GM12864 (cell line): ENCODE measurements at places on chromosomes 7 and 10.

DNA sequence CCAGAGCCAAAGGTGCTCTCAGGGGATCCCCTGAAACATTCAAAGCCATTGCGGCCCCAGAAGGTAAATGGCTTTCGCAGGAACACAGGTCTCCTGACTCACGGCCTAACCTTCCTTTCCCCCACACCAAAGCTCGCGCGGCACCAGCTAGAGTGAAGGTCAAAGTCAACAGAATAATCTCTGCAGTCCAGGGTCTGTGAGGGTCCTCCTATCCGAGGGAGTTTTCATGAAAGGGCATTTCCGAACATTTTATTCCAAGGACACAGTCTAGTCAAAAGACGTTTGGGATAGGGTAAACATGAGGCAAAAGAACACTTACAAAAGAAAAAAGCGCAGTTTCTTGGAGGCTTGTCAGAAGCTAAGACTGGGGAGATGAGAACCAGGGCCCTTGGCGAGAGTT lies 559 bp upstream of the STEAP2 start:
- no peak for DNase-seq

GRCh38 chr7:154686305-154686704 lies 316.6 kb downstream of the PAXIP1 start:
- no peak for DNase-seq

GRCh38 chr7:33157781-33158180 lies 28.4 kb downstream of the BBS9 start:
- no peak for DNase-seq

- DNase-seq: no peak
Measured at GRCh38 chr7:7868572-7868899, 100.1 kb upstream of the GLCCI1 start.

- DNase-seq: no peak
Measured at GRCh38 chr7:29926741-29927140, 62.9 kb downstream of the SCRN1 start.

GRCh38 chr7:136213012-136213411 lies 235.9 kb upstream of the MTPN start:
- no peak for DNase-seq

GRCh38 chr7:27062946-27063345 lies 32.9 kb downstream of the HOXA1 start:
- no peak for DNase-seq

GRCh38 chr10:6513476-6513875 lies 66.6 kb downstream of the PRKCQ start:
- no peak for DNase-seq

DNA sequence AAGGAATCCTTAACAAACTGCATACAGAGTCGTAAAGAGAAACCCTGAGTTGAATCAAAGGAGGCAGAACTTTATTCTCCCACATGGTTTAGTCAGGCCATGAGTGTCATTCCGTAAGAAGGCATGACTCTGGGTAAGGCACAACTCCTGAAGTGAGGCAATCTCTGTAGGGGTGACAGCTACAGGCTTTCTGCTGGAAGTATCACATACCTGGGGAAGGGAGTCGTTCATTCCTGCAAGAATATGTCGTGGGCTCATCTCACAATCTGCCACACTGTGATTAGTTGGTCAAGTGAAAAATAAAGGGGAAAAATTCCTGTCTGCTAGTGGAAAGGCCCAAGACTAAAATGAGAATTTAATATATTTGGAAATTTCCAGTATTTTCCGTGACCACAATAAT lies 392.6 kb downstream of the POM121L12 start:
- no peak for DNase-seq

DNA sequence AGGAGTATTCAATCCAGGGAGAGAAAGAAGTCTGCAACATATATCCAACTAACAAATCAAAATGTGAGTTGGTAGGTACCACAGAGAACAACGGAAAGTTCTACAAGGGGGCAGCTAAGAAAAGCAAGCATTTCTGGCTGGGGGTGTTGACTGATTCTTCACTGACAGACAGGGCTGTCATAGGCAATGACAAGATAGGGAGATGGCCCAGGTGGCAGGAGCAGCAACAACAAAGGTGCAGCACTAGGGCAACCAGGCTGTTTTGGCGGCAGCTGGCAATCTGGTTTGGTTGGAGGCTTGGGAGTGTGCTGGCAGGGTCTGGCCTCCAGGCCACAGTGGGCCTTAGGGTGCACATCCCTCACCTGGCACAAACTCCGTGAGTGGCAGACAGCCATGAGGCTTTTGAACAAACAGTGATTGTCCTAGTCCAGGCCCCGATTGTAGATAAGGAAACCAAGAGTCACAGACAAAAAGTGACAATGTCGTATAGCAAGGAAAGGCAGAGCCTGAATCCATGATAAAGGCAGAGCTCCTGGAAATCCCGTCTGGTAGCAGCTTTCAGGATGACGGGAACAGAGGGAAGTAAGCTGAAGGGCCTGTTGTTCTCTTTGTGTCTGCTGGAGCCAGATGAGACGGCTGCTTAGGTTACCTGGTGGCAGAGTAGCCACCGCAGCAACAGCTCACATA lies 28.4 kb downstream of the DPCD start:
- DNase-seq: no peak

- no peak for DNase-seq
Measured at GRCh38 chr7:184294-185264, 7.8 kb upstream of the FAM20C start.
